ENCODE measurements at places on chromosomes 3 and 15.

DNA sequence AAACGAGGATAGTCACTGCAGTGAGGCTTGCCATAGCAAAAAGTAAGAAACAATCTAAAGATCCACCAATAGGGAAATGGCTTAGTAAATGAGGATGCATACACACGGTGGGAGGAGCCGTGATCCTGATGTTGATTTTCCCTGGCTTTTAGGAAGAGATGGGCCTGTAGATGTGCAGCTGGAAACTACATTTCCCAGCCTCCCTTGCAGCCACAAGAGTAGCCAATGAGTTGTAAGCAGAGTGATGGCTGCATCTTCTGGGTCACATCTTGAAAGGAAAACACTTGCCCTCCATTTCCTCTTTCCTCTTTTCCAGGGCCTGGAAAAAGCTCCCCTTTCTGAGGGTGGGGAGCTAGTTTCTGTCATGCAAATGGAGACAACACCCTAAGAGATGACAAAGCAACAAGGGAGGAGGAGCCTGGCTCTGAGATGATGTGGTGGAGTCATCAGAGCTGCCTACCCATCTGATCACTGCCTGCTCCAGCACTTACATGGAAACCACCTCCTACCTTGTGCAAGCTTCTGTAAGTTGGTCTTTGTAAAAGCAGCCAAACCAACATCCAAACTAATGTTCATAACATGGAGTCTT, 139.1 kb downstream of the TLE3 start:
- no peak for DNase-seq

DNA sequence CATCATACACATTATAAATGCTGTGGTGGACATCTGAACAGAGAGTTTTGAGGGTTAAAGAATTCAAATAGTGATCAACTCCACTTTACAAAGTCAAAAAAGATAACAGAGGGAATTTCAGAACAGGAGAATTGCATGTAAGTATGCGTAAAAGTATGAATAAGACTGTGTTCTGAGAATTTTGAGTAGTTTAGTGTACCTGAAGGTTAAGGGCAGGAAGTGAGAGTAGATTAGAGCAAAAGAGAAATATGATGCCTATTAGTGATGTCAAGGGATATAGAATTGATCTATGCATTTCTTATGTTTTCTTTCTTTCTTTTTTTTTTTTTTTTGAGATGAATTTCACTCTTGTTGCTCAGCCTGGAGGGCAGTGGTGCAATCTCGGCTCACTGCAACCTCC, 53.1 kb downstream of the TP63 start:
- no peak for DNase-seq

DNA sequence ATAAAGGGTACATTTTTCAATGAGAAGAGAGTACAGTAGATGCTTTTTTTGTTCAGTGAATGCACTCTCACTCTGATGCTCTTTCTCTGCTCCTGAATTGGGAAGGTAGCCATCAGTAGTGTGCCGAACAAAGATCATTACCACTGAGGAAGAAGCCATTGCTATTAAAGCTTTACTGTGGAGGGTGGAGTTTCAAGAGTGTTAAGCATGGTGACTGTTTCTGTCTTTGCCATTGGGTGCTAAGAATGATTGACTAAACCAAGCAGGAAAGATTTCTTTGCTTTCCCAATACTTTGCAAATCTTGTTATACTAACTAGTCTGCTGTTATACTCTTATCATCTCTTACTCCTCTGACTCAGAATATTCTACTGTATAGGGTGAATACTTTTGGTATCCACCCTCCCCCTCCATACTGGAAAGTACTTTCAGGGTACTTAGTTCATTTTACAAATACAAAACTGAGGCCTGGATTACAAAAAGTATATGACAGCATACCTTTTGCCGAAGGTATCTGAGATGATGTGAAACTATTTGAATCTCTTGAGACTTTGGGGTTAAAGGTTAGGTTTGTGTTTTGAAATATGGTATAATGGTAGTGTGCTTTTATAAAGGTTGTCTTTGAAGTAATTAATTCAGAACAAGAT, 1.7 kb downstream of the RAB11A start:
- DNase-seq: no peak

- DNase-seq: no peak
Observed at GRCh38 chr3:141643796-141644195, 94.3 kb upstream of the RNF7 start.

DNA sequence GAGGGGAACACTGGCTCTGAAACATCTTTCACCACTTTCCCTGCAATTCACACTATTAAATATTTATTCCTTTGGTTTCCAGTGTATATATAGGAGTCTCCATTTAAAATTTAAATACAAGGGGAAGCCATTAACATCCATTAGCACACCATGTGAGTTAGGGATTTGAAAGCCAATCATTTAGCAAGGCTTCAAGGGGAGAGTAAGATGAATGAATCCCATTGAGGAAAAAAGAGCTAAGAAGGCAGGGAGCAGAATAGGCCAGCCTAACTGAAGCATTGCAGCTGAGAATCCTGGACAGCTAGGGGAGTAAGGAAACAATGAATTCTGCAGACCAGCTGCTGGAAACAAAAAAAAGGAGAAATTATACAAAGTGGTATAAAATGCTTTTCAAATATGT, 426.1 kb downstream of the IL5RA start:
- DNase-seq: no peak

DNA sequence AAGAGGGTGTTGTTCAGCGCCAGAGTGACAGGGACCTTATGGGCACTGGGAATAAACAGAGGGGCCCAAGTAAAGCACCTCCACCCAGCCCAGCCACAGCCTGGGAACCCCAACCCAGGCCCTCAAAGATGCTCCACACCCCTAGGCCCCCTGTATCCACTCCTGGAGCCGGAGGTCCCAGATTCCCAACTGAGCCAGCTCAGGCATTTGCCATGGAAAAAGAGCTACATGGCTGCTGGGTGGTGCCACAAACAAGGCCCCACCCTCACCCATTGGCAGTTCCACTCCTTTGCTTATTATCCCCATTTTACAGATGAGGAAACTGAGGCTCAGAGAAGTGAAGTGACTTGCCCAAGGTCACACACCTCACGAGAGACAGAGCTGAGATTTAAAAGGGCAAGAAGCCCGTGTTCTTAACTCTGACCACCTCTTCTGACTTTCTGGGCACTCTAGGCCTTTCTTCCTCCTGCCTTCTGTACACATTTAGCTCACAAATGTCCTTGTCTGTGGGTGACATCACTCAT, 16.9 kb downstream of the ANPEP start:
- no peak for DNase-seq

DNA sequence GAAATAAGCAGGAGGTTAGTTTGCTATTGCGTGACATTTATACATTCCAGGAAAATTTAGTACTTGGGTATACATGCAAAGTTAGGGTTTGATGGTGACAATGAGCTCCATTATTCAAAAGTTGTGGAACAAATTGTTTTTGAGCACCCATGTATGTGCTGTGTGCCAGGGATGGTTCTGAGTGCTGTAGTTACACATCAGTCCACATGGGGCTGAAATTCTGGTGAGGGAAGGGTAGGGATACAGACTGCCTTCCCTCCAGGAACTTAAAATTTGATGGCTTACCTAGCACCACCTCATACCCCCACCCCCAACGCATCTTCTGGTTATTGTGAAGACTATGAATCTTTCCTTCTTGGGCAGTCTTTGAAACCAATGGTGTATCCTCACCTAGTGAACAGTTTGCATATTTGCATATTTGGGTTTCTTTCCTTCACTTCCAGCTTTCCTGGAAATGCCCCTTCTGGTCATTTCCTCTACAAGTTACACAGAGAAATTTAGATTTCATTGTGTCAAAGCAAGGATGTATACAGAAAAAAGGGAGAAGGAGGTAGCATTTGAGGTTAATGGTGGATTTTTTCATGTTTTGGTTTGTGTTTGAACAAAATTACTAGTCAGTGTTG, 222.0 kb upstream of the IL12A start:
- DNase-seq: no peak

DNA sequence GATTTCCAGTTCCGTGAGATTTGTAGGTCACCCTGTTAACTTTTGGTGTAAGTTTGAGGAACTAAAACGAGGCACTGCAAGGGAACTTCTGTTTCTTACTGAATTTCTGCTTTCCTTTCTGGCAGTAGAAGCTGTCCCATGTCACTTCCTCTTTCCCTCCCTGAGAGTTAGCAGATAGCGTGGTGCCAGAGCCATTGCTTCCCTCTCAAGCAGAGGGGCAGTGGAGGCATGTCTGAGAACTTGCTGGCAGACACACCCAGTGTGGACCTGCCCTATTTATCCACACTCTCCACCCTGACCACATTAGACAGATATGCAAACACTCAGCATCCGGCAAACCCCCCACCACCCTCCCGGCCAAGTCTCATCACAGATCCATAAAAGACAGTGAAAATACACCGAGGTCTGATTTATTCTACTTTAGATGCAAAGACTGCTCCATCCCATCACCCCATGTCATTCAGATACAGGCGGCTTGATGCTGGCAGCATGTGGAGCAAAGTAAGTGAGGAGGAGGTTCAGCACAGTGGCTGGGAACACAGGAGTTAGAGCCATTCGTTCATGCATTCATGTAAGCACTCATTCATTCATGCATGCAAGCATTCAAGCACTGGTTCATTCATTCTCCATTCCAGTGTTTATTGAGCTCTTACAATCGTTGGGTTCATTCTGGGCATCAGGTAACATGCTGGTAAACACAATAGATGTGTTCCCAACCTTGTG, 324.7 kb downstream of the SHQ1 start:
- no peak for DNase-seq

DNA sequence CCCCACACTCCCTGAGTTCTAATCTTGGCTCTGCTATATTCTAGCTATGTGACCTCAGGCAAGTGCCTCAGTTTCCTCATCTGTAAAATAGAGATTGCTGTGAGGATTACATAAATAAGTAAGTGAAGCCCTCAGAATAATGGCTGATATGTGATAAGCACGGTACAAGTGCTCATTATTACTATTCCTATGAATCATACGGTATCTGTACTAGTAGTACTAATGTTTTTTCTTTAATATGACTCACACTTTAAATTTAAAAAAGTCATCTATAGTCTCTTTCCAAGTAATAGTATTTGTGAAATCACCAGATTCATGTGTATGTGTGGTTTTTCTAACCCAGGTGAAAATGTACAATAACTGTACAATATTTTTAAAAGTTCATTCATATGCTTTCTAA, 58.7 kb downstream of the CLDN11 start:
- no peak for DNase-seq

GRCh38 chr3:50660386-50660785, 14.3 kb upstream of the DOCK3 start:
- DNase-seq: no peak

- DNase-seq: no peak
Observed at GRCh38 chr3:176359211-176359610, 838.1 kb downstream of the TBL1XR1 start.

DNA sequence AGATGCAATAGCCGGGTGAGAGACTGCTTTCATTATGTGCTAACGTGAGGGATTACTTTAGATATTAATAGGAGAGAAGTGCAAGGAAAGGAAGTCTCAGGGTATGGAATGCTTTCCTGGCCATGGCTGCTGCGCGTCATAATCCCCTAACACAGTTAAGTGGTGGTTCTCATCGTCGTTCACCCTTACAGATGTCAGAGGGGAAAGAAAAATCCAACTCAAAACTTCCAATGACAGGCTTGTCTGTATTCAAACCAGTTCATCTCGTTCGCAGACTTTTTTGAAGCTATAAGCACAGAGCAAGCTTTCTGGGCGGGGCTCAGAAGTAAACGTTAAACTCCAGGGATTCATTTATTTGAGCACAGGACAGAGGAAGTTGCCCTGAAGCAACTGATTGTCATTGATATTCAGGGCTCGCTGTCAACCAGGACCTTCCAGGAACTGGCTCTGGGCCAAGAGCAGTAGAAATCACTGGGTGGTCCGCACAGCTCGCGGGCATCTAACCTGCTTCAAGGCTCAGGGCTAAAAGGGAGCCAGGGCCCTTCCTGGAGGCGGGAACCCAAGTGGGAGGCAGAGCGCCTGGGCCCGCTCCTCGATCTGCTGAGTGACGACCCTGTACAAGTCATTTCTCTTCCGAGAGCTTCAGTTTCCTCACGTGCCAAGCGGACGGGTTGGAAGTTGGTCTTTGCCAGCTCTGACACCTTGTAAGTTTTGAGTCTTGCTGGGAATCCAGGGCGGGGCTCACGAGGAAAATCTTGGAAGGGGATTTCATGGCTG, 1.1 kb upstream of the LPP start:
- DNase-seq: no peak

DNA sequence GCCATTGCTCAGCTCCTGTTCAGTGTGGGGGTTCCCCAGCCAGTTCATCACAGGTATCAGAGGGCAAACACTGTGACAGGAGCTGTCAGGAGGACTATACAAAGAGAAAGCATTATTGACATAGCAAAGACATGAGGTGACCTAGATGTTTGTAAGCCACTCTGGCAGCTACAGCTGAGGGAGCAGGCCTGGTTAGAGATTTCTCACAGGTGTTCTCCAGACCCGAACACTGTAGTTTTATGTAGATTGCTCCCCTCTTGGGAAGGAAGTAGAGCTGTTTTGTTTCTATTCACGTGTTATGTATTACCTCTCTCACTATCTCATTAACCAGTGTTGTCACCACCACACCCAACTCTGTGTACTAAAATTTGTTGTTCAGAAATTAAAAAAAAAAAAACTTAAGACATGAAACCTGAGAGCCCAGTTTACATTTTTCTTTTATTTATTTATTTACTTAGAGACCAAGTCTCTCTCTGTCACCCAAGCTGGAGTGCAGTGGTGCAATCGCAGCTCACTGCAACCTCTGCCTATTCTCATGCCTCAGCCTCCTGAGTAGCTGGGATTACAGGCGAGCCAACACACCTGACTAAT, 123.7 kb downstream of the RBPMS2 start:
- peak; percentile 22 for DNase-seq

- no peak for DNase-seq
Observed at GRCh38 chr3:105353485-105354161, 13.1 kb upstream of the ALCAM start.

DNA sequence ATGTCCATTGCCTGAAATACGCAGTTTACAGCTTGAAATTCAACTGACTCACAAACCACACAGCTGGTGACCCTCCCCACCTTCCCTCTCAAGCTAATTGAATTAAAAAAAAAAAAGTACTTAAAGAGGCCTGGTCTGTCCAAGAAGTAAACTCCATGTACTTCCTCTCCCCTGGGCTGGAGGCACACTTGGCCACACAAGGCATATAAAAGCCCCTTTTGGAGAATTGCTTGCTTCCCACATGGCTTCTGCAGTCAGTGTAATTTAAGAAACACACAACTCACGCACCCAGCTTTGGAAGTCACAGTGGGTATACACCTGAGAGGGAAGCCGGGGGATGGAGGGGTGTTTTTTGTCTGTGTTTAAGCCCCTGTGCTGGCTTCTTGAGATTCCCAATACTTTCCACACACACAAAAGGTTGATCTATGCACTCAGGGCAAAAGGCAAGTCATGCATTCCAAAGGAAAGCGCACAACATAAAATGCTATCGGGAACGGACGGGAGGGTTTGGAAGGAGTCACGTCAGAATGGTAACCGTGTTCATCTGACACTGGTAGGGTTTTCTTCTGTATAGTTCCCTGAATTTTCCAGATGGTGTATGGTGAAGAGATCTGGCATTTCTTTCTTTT, 106.6 kb upstream of the ALDH1A3 start:
- no peak for DNase-seq

Data from activated CD4-positive, alpha-beta T cell treated with anti-CD3 and anti-CD28 coated beads for 1 hour (primary cell).